ENCODE measurements at places on chromosomes 5 and 9.

DNA sequence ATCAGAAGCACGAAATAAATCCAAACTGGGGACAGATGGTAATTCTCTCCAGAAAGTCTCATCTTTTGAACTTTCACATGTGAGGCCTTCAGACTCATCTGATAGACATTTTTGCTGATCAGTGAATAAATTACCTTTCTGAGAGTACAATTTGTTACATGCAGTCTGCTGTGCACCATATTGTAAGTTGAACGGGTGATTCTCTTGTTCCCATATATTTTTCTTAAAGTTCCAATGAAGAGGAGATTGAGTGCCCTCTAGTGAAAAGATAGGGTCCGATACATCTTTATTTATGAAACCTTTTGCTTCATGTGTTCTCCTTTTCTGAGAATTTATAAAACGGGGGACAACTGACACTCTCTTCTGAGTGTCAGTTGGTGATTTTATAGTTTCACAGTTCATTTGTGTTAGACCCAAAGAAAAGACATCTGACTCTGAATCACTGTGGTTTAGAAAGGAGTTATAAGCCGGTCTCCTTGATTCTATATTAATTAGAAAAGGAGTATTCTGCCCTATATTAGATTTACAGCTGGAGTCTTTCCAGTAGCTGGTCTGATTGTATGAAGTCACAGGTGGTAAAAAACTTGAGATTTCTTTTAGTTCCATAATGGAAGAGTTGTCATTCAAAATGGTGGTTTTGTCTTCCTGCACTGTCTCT, 30.4 kb downstream of the GNG10 start:
- peak; percentile 18 for DNase-seq

GRCh38 chr5:54243483-54244080, 66.8 kb downstream of the ARL15 start:
- DNase-seq, result no peak

DNA sequence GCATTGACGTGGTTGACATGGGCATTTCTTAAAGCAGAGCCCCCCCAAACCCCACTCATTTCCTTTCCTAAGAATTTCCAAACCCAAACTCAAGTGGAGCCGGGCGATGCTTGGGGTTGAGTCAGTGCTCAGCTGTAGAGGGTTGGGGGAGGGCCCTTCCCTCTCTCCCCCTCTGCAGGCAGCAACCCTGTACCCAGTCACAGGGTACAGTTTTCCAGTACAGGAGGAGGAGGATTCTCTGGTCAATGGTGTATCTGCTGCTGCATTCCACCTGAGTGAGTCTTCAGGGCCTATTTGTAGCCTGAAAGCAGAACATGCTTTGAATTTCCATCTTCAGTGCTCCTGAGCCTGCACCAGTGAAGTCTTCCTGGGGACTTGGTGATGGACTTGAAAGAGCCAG, 55.8 kb downstream of the ENTREP1 start:
- DNase-seq, result no peak

GRCh38 chr5:96054311-96055030, 92.8 kb upstream of the ELL2 start:
- no peak for DNase-seq

DNA sequence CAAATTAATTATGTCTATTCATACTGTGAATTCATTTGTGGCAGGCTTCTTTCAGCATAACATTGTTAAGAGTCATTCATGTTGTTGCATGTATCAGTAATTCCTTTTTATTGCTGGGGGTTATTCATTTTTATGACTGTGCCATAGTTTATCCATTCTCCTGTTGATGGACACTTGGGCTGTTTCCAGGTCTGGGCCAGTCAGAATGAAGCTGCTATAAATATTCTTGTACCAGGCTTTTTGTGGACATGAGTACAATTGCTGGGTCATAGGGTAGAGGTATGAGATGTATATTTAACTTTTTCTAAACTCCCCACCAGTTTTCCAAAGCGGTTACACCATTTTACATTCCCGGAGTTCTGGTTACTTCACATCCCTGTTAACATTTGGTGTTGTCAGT, 13.6 kb downstream of the PRPF4 start:
- no peak for DNase-seq

- no peak for DNase-seq
These were observed 1.2 kb downstream of the DROSHA start for GRCh38 chr5:31530541-31531265.

DNA sequence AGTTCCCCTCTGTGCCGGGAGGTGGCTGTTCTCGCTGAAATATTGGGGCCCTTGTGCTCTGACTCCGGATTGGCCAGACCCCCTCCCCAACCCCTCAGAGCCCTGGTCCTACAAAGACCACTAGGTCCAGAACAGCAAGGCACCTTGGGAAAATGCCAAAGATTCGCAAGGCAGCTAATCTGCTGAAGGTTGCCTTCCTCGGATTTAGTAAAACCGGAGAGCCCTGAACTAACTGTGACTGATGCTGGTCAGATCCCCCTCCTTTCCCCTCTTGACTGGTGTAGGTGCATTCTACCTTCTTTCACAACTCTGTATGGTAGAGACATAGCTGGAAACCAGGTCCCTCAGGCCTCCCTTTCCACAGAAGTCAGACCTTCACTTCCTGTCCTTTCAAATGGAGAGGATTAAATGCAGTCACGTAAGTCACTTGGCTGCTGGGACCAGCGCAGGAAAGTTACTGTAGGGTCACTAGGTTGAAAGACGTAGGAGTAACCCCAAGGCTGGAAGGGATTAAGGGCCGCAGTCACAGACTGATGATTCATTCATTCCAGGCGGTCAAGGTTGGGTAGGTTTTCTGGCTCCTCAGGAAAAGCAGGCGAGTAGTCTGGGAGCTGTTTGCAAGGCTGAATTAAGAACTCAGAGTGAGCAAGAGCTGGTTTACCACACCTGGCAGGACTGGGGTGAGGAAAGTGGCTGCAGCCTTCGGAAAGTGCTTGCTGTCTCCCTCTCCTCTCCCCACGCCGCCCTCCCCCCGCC, 5.3 kb downstream of the BARX1 start:
- DNase-seq, result no peak

DNA sequence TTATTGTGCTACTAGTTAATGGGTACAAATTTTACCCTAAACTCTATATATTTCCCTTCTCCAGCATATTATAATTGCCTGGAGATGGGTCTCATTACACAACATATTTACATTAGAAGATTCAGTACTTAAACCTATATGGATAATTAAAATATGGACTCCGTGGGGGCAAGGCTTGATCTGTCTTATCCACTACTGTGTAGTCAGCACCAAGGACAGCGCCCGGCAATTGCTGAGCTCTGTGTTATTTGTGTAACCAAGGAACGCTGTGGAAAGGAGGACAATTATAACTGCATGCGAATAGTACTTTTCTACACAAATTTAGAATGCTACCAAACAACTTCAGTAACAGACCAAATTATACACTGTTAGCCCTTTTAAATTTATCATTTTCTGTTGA, 77.7 kb downstream of the DNAH5 start:
- peak; percentile 33 for DNase-seq

DNA sequence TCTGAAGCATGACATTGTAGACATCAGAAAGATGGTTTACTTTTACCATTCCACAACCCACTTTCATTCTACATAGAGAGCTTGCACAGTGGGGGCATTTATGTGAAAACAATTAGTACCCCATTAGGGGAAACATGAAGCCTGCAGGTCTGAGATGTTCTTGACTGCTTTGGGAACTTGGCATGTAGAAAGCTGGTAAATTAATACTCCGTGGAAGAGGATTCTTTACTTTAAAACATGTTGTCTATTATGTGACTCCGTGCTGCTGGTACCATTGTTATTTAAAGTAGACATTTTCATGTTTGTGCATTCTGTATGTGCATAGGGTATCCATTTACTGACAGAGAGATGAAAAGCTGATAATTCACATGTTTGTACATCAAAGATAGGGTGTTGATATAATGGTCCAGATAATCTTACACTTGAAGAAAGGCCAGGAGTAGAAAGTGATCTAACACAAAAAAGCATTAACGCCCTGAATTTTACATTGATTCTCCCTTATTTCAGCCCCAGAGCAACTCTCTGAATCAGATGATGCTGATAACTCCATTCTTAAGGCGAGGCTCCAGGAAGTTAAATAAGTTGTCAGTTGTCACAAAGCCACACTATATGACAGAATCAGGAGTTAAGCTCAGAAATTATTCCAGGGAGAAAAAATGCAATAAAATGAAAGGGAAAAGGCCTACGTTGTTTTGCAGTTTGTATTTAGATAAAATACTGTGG, 50.1 kb upstream of the CD180 start:
- DNase-seq, result no peak

DNA sequence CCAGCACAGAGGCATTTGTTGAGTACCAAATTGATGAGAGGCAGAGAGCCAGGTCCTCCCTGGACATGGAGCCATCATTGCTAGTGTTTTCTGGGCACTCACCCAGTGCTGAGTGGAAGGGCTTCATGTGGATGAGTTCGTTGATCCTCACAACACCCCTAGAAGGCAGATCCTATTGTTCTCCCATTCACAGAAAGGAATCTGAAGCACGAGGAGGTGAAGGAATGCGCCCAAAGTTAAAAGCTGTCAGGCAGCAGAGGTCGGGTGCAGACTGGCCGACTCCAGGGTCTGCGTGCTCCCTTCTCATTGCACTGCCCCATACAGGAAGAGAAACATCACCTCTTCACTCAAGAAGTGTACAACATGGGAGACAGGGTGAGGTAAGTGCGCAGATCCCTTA, 153.5 kb upstream of the TNPO1 start:
- DNase-seq, result no peak

DNA sequence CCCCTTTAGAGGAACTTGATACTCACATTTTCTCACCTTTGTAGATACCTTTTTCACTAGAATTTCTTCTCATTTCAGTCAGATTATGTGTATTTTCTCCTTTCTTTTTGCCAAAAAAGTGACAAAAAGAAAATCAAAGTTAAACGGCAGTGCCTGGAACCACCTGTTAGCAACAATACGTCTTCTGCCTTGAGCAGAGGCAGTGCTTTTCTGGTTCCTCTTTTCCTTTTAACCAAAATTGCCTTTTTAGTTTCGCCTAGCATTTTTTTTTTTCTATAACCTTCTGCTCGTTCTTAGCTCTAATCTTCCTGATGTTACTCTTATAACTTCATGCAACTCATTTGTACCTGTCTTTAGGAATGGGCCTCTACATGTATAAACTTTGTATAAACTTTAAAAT, 26.1 kb downstream of the SMIM32 start:
- no peak for DNase-seq

- no peak for DNase-seq
These were observed 1.3 kb upstream of the PARP8 start for GRCh38 chr5:50665091-50665490.

- DNase-seq, result no peak
These were observed 2.1 kb upstream of the RFESD start for GRCh38 chr5:95644351-95645042.

GRCh38 chr9:2013743-2014475, 1.2 kb upstream of the SMARCA2 start:
- DNase-seq, result peak; percentile 35

DNA sequence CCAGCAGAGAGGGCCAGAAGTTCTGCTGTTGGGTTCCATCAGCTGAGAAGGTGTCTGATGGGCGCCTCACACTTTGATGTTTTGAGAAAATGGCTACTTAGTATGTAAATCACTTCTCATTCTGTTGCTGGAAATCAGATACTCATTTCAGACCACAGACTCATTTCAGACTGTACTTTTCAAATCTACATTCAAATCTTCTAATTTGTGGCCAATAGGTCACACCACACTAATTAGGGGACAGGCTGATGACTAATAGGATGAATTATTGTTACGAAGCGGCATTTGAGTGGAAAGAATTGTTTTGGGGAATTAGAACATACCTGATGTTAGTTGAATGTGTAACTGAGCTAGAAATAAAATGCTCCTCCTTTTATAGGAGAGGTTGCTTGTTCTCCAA, 13.2 kb downstream of the MTAP start:
- no peak for DNase-seq

DNA sequence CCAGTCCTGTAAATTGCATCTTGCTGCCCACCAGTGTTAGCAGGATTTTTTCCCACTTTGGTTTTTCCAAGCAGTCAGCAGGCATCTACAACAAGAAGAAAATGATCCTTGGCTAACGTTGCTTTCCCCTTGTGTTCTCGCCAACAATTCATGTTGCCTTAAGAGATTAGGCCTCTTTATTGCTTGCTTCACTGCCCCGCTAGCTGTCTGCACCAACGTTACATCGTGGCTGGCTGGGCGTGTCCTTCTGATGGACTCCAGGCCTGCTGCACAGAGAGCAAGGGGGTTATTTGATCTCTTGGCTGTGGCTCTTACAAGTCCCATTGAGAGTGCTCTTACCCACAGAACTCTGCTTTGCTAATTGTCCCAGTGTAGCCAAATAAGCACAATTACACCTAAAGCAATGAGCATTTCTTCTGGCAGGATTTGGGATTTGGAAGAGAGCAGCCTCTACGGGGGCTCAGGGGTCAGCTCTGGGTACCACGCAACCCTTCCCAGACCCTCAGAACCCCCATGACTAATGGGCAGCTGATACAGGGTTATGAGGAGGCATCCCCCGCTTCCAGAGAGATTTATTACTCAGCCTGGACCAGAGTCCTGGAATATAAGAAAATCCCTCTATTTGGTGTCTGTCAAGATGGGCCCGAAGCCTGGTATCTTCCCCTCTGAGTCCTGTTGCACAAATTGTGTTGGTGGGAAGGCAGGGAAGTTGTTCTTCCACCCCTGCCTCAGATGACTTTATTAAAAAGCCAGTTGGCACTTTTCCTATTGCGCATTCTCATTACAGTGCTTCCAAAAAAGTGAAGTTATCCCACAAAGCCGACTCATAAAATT, 17.6 kb downstream of the DCANP1 start:
- no peak for DNase-seq

- no peak for DNase-seq
These were observed 220.3 kb downstream of the NR3C1 start for GRCh38 chr5:143182901-143183820.

GRCh38 chr9:20462410-20462809, 159.9 kb downstream of the MLLT3 start:
- DNase-seq, result no peak

DNA sequence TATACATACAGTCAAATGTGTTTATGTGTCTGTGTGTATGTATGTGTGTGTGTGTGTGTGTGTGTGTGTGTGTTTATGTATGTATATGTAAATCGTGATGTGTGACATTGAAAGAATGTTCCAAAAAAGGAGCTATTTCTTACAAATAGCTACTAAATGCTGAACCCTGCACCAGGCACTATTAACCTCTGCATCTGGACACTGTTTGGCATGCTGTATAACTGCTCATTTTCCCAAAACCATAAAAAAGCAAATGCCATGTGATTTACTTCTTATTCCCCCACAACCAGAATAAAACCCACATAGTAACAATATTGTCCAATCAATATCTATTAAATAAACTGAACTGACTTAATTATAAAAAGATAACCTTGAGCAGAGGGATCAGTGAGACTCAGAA, 91.1 kb downstream of the NR6A1 start:
- no peak for DNase-seq

- no peak for DNase-seq
These were observed 70.4 kb upstream of the SIMC1 start for GRCh38 chr5:176167800-176168199.

Data from muscle of arm (tissue), 14 donors.